Activated CD4-positive, alpha-beta T cell treated with anti-CD3 and anti-CD28 coated beads, Interleukin-2, amount 50 U/mL, for 4 hours (primary cell): ENCODE measurements at places on chromosomes 12 and 14.

DNA sequence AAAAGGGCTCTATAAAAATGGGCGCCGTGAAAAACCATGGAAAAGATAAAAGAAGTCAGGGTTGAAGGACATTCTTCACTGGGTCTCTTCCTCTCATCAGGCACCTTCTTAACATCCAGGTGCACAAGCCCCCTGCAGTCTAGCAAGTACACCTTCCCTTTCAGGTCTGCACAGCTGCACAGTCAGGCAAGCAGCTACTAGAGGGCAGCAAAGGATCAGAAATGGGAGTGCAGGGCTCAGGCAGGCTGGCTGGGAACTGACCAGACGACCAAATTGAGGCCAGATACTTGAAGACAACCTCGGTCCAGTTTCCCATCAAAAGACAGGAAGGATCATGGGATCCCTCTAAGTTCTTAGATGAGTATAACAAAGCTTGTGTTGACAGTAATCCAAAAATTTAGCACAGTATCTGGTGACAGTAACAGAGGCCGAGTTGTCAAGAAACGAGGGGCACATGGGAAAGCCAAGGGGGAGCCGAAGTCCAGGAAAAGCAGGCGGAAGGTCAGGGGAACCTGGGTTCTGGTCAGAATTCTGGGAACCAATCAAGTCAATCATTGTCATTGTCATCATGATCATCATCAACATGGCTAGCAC lies 10.1 kb upstream of the GRIP1 start:
- peak; percentile 5 for DNase-seq

DNA sequence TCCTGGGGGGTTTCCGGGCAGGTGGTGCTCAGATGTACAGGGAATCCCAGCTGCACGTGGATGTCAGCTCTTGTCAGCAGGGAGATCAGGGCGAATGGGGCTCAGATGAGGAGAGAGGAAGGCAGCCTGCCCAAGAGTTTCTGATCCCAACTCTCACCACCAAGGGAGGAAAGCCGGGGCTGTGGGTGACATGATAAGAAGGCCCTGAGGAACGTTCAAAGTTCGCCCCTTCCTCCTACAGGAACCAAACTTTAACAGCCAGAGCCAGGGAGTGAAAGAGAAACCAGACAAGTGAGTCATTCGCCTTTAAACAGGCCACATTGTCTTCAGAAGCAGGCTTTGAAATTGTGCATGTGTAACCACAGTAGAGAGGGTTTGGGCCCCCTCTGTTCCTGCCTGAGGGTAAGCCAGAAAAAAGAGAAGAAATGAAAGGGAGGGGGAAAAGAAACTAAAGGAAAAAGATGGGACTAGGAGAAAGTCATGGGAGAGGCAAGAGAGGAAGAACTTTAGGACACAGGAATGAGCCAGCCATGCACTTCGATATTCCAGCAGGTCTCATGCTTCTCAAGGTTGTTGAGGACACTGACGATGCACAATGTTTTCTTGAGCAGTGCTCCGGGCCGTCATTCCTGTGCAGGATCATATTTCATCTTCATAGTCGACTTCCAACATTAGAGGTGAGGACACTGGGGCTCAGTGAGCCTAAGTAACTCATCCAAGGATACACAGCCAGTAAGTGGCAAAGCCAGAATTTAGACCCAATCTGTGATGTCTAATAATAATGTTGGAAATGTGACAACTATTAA lies 691.4 kb upstream of the TBX3 start:
- DNase-seq = no peak

DNA sequence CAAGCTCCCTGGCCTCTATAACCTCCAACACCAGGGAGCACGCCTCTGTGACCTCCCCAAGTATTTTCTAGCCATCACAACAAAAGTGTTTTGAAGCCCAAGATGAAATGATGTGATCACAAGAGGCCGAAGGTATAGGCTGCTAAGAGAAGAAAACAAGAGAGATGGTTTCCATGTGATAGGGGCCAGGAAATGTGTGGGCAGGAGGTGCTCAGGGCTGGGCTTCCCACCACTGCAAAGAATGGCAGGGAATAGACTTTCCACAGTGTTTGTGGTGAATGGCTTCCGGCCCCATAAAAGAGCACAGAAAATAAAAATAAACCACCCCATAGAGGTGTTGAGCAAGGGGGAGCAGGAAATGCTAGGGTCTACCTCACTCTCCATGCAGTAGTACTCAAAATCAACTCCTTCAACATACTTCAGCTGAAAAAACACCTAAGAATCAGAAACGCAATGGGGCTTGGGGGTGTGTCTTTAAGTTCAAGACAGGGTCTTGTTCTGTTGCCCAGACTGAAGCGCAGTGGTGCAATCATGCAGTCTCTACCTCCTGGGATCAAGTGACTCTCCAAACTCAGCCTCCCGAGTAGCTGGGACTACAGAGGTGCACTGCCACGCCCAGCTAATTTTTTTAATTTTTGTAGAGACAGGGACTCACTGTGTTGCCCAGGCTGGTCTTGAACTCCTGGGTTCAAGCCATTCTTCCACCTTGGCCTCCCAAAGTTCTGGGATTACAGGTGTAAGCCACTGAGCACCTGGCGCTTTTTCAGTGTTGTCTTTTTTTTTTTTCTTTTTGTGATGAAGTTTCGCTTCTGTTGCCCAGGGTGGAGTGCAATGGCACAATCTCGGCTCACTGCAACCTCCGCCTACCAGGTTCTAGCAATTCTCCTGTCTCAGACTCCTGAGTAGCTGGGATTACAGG lies 27.1 kb downstream of the DAD1 start:
- DNase-seq = peak; percentile 55

DNA sequence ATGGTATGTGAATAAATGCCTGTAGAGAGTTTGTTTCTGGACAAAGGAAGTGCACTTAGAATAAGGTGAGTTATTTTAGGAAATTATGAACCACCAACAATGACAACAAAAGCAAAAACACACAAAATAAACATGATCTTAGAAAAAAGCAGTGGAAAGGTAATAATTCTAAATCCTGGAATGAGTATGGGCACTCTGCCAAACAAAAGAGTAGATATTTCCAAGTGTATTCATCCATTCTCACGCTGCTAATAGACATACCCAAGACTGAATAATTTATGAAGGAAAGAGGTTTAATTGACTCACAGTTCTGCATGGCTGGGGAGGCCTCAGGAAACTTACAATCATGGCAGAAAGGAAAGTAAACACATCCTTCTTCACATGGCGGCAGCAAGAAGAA lies 269.3 kb upstream of the NPAS3 start:
- no peak for DNase-seq

DNA sequence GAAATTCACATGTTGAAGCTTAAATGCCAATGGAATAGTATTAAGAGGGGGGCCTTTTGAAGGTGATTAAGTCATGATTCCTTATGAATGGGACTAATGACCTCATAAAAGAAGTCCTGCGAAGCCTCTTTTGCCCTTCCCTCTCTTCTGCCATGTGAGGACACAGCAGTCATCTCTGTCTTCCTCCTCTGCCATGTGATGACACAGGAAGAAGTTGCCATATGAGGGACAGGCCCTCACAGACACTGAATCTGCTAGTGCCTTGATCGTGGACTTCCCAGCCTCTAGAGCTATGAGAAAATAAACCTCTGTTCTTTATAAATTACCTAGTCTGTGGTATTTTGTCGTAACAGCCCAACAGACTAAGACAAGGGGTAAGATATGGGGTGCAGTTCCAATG lies 100.7 kb downstream of the VCPKMT start:
- no peak for DNase-seq

DNA sequence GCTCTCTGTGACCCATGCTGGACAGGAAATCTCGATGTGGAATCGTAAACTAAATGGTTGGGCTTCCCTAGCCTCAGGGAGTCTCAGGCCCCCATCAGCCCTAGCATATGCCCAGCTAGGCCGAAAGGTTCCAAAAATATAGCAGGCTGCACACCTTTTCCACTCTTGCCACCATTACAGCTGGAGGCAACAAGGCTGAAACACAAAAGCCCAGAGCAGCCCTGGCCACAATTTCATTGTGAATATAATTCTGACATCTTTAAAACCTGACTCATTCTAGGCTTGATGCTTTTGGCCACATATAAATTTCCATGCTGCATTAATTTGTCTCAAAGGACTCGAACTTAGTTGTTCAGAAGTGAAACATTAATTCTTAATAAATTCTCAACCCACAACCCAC lies 382.2 kb downstream of the GRIN2B start:
- DNase-seq = no peak

- no peak for DNase-seq
Measured at GRCh38 chr12:24898606-24899005, 50.3 kb downstream of the BCAT1 start.

GRCh38 chr14:100662879-100663760 lies 63.6 kb upstream of the DLK1 start:
- DNase-seq = peak; percentile 45

DNA sequence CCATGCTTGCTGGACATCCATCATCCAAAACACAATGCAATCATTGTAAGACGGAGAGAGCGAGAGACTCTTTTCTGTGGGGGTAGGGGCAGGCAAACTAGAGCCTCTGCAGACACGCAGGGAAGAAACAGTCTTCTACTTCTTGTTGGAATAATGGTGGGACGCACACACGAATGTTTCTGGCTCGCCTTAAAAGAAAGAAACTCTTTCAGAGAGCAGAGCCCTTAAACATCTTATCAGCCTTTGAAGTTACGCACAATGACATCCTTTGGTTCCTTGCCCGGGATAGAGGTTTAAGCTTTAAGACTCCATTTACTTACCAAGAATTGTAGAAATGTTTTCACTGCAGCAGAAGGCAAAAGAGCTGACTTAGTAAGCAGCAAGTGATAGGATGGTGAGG lies 133.8 kb upstream of the FOXN3 start:
- no peak for DNase-seq

DNA sequence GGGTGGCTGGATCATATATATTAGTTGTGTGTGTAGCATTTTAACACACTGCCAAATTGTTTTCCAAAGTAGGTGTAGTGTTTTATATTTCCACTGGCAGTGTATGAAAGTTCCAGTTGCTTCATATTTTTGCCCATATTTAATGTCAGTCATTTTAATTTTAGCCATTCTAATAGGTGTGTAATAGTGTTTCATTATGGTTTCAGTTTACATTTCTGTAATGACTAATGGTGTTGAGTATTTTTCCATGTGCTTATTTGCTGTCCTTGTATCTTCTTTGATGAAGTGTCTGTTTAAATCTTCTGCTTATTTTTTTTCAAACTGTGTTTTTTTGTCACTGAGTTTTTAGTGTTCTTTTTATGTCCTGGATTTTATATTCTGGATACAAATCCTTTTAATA lies 8.7 kb downstream of the TBC1D15 start:
- no peak for DNase-seq

DNA sequence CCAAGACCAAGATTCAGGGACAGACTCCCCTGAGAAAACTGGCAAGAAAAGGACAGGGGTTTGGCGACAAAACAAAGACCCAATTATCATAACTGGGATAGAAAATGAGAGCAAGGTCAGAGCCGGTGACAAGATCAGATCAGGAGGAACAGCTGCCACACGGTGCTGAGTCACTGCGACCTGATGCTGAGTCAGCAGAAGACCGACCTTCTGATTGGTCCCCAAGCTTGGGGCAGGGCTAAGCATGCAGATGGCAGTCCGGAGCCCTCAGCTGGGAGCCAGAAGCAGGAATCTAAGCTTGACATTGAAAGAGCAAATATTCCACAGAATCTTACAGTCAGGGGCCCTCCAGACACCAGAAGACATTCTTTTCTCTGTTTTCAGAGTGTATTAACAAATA lies 19.1 kb upstream of the ARMH4 start:
- peak; percentile 19 for DNase-seq

GRCh38 chr14:70909733-70910614 lies 2.7 kb downstream of the PCNX1 start:
- no peak for DNase-seq

DNA sequence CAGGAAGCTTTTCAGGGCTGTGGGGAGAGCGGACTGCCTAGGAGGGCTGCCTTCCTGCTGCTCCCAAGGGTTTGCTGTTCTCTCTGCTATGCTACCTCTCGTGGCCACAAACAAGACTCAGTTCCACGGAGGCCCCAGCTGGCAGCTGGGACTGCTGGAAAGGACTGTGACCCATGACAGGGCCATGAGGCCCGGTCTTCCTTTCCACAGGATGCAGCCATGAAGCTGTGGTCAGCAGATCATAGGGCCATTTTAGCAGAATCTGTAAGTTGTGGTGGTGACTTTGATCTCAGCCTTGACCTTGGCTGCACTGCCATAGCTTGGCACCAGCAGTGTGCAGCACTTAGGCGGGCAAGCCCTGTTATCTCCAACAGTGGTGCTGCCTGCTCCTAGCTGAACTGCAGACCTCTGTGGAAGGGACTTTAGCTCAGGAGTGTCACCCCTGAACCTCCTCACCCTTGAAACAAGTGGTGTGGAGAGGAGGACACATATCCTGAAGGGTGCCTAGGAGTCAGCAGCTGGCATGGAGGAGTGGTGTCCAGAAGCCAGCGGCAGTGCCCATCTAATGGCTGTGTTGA lies 12.3 kb downstream of the KRT80 start:
- DNase-seq = no peak

DNA sequence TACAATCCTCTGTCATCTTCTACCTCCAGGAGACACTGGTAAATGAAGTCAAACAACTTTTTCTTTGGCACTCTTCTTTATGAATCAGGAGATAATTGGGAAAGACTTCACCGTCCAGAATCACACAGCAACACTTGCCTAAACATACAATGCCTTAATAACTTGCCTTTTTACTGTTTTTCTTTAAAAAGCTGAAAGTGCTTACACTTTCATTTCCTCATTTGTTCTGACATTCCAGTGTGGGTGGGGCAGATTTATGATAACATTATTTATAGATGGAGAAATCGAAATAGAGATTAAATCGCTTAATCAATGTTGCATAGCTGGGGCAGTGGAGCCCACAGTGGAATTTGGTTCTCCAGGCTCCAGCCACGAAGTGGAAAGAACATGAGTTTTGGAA lies 2.8 kb upstream of the FRS2 start:
- DNase-seq = no peak

- no peak for DNase-seq
Measured at GRCh38 chr14:77003960-77004710, 24.4 kb downstream of the IRF2BPL start.

DNA sequence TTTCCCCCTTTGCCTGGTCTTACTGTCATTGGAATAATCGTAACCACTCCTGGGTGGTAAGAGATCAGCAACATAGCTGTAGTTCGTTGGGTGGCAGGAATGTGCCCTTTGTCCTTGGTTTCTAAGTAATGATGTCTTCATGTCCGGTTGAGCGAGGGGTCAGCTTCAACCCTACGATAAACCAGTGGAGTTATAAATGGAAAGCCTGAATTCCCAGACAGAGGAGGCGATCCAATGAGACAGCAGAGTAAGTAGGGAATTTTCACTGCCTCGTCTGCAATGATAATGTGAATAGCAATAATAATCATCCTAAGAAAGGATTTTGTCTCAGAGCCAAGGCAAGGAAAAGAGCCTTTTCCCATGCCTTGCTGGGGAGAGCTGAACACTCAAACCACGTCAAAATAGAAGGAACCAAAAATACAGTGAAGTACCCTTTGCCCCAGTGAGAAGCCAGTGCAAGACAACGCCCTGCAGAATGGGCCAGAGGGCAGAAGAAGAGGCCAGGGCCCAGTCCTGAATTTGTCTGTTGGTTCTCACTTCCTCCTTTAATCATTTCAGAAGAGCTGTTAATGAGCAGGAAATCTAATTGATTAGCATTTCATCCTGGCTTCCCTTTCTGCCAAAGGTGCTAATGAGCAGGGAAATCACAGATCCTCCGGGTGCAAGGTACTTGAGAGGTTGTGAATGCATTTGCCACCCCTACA lies 330.7 kb downstream of the CACNA1C start:
- DNase-seq = no peak

GRCh38 chr14:104624939-104625338 lies 20.4 kb upstream of the TMEM179 start:
- DNase-seq = no peak

- no peak for DNase-seq
Measured at GRCh38 chr12:54270345-54270744, 9.6 kb downstream of the CBX5 start.
